Right ventricle myocardium inferior (tissue), 1 donor: ENCODE measurements at places on chromosomes 11 and 22. TPM values are rescaled to one million over a fixed set of nuclear protein-coding genes. Genes with fewer than 3 reads are reported as not detected.

- no peak for DNase-seq
Measured at GRCh38 chr11:63603180-63603518, 11.1 kb downstream of the PLAAT3 start.

Gene SLC6A5
- total RNA-seq, result not detected

DNA sequence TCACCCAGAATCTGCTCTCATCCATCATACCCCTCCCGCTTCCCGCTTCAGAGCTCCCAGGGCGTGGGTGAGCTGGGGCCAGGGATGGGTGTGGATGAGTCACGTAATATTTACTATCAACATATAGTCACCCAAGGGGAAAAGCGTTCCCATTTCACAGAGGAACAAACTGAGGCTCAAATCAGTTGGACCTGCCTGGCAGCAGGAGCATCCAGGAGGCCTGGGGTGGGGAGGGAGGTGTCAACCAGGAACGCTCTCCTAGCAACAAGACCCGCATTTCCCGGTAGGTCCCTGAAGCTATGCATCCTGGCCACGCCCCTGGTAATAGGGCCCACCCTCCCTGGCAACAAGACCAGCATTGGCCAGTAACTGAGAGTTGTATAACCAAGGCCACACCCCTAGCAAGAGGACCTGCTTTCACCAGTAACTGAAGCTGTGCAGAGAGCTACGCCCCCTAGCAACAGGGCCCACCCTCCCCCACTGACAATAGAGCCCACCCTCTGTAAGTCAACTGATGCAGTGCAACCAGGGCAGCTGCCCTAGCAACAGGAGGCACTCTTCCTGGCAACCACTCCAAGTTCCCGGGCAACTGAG lies 32.7 kb upstream of the TXNRD2 start:
- DNase-seq, result no peak

DNA sequence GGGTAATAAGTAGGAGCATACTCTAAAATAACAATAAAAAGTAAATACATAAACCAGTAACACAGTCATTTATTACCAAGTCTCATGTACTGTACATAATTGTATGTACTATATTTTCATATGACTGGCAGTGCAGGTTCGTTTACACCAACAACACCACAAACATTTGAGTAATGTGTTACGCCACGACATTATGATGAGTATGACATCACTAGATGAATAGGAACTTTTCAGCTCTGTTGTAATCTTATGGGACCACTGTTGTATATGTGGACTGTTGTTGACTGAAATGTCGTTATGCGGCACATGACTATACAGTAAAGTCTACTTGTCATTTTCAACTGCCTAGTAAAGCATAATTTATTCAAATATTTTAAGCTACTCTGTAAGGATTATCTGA lies 18.6 kb downstream of the KIF18A start:
- DNase-seq, result no peak

Gene RAG2
- not detected for total RNA-seq

DNA sequence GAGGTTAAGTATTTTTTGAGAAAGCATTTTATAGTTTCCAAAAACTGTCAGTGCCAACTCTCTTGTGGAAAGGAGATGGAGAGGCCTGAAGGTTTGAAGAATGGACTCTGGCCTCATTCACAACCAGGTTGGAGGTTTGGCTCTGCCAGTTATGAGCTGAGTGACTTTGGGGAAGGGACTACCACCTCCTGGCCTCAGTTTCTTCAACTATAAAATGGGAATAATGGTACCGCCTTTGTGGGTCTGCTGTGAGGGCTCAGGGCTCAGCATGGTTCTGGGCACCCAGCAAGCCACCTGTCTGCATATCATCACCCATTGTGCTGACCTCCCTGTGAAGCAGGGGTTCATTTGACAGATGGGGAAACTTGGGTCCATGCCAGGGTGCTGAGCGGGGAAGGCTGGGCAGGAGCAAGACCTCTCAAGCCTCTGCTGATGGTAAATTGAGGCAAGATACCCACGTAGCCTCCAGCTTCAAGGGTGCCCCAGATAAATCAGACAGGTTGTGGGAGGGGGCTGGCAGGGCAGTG lies 3.5 kb upstream of the LIF start:
- DNase-seq, result peak; percentile 17

DNA sequence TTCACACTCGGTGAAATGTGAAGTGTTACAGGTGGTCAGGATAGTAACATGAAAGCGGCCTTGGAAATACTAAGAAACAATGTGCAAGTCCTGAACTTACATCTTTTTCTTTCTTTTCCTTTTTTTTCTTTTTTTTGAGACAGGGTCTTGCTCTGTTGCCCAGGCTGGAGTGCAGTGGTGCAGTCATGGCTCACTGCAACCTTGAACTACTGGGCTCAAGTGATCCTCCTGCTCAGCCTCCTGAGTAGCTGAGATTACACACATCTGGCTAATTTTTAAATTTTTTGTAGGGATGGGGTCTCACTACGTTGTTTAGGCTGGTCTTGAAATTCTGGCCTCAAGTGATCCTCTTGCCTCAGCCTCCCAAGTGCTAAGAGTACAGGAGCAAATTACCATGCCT lies 252.6 kb downstream of the SWAP70 start:
- DNase-seq, result no peak

Gene PNPLA3
- 0.46 TPM for total RNA-seq

Gene PES1
- total RNA-seq, result 22.4 TPM

- no peak for DNase-seq
Measured at GRCh38 chr11:36417154-36417553, 92.9 kb downstream of the TRAF6 start.

Gene KIF18A
- total RNA-seq, result 0.08 TPM

- no peak for DNase-seq
Measured at GRCh38 chr22:40328546-40329456, 17.5 kb upstream of the ADSL start.

- DNase-seq, result no peak
Measured at GRCh38 chr11:112096194-112096593, 9.5 kb downstream of the SDHD start.

DNA sequence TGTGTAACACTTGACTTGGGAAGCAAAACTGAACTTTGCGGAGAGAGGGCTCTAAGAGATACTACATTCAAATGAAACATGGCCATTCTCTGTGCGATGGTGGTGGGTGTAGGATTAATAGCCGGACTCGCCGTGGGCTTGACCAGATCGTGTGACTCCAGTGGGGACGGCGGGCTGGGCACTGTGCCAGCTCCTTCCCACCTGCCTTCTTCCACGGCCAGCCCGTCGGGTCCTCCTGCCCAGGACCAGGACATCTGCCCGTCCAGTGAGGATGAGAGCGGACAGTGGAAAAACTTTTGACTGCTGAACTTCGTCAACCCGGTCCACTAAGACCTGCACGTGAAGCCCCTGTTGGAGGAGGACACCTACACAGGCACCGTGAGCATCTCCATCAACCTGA lies 137.4 kb downstream of the OR4C45 start:
- no peak for DNase-seq

Gene LMNTD2
- total RNA-seq, result 0.14 TPM

- no peak for DNase-seq
Measured at GRCh38 chr11:96614846-96615245, 225.0 kb downstream of the JRKL start.

DNA sequence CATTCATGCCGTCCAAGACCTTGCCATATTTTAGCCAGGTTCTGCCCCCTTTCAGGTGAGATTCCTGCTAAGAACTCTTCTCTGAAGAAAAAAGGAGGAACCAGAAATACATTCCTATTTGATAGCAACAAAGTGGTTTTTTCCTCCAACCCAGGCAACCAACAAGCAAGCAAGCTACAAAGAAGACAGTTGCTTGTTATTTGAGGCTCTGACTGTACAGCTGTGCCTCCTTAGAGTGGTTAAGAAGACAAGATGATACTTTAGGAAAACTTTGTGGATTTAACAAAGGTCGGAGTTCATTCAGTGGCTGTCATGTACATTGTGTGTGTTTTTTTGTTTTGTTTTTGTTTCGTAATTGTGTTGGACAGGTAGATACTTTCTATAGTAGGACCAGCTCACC lies 21.7 kb downstream of the TEAD1 start:
- DNase-seq, result no peak

- no peak for DNase-seq
Measured at GRCh38 chr11:64539239-64539638, 51.8 kb upstream of the SLC22A12 start.

GRCh38 chr11:70381350-70381749 lies 17.0 kb upstream of the CTTN start:
- DNase-seq, result no peak

Gene PHETA2
- 6.2 TPM for total RNA-seq

- DNase-seq, result no peak
Measured at GRCh38 chr11:68593441-68593840, 90.9 kb upstream of the GAL start.

DNA sequence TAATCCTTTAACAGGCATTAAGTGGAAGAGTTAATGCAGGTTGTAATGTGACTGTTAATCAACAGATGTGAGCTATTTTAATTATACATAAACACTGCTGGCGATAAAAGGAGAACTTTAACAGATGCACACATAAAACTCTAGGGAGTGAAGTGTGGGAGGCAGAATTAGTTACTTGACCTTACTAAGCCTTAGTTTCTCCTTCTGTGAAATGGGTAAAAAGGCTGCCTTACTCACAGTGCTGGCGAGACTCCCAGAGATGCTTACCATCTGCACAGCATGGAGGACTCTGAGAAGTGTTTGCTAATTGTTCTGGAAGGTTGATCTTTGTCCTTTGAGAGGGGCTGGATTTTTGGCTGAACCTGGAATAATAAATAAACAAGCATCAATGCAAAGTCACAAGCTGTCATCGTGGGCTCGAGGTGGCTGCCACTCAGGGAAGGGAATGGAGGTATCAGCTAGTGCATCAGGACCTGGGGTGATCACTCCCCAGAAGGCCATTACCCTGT lies 58.6 kb upstream of the MPEG1 start:
- no peak for DNase-seq

Gene RFPL3
- not detected for total RNA-seq

DNA sequence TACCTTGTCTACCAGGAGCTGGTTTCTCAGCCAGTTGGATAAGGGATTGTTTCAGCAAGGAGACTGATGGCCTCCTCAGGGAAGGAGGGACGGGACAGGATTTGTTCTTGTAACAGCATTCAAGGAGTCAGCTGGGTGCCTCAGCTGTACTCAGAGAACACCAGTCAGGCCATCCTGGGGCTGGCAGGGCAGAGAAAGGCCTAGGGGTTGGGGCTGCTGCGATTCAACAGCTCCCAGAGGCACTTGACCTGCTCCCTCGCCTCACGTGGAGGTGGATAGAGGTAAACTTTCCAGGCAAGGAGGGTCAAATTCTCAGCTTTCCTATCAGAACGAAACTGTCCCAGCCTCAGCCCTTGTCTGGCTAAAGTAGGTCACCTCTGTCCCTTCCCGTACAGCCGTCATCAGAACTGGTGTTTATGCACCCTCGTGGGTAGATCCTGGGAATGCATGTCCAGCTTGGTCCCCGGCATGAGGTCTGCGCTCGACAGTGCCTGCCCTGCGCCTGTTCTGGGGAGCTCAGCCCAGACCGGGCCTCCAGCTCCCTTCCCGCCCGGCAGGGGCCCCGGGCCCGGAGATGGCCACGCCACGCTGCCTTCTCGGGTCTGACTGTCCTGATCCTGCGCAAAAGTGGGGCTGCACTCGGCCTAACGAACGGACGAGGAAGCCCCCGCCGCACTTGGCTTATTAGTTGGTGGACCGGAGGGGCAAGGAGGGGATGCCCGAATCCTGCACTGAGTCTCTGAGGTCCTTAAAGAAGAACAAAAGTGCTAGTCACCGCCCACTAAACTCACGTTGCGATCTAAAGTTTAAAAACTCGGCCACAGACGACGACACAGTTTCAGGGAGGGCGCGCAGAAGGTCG lies 762 bp upstream of the CCDC134 start:
- DNase-seq, result peak; percentile 79

- DNase-seq, result no peak
Measured at GRCh38 chr22:30393322-30393680, 3.5 kb upstream of the SEC14L2 start.

DNA sequence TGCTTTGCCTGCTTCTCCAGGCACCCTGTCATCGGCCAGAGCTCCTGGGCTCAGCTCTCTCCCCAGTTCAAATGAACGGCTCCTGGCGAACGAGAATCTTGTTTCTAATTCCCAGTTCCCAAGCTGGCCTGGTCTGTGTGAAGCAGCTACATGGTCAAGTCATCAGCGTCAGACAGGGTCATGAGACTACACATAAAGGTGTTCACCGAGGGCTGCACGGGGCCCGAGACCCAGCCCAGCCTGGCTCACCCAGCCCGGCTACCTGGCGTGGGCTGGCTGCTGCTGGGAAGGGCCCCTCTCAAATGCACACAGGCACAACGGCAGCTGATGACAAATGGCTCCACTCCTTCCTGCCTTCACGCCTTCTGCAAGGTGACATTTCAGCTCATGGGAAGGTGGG lies 14.6 kb upstream of the CELSR1 start:
- DNase-seq, result no peak

DNA sequence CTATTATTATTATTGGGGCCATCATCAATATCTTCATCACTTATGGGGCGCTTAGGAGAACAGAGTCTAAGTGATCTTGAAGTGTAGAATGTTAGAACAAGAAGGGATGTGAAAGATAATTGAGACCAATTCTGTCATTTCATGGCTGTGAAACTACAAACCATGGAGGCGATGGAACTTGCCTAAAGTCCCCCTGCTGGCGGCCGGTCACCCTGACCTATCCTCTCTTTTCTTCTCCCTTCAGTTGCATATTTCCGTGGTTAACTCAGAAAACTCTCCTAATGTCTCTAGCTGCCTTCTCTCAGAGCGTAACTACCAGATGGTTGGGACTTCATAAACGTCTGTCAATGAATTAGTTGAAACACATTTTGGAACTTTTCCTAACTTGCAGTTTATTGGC lies 6.6 kb upstream of the OR4B1 start:
- no peak for DNase-seq

GRCh38 chr11:123745764-123746451 lies 4.4 kb upstream of the ZNF202 start:
- no peak for DNase-seq

Gene GGT1
- 2.3 TPM for total RNA-seq

DNA sequence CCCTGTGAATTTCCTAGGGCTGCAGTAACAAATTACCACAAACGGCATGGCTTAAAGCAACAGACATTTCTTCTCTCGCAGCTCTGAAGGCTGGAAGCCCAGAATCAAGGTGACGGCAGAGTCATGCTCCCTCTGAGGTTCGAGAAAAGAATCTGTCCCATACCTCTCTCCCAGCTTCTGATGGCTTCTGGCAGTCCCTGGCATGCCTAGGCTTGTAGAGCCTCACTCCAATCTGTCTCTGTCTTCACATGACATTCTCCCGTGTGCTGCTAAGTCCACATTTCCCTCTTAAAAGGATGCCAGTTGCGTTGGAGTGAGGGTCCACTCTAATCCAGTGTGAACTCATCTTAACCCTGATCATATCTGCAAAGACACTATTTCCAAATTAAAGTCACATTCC lies 116.2 kb downstream of the NECTIN1 start:
- no peak for DNase-seq
